ENCODE measurements at places on chromosomes 2 and 18.

GRCh38 chr2:98749066-98749450 lies 18.1 kb upstream of the MGAT4A start:
- no peak for DNase-seq

DNA sequence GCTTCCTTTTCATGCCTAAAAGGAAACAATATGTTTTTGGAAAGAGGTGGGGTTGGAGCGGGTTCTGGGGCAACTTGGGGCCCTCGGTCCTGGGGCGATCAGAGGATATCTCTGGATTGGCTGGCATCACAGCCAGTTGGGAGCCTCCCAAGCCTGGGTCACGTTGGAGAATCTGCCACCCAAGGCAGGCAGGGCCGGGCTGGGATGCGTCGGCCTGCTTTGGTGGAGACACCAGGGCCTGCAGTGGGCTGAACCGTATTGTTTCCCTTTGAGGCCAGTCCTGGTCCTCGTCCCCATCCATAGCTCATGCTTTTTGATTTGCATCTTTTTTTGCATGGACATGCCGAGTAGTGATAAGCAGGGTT lies 235.8 kb downstream of the ATAD2B start:
- DNase-seq = no peak

GRCh38 chr2:88658881-88659537 lies 31.7 kb upstream of the EIF2AK3 start:
- no peak for DNase-seq

DNA sequence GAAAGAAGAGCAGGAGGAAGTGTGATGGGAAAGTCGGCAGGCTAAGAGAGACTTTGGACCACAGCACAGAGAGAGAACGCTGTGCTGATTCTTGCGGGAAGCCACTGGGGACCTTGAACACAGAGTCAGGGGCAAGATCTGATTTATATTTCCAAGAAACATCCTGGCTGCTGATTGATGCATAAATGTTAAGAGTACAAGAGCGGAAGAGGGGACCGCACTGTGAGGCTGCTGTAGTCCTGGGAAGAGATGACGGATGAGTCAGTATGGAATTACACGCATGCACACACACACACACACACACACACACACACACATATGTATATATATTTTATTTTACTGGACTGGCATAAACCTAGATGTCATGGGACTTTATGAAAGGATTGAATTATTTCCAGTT lies 865.6 kb upstream of the ID2 start:
- no peak for DNase-seq

- no peak for DNase-seq
Measured at GRCh38 chr2:1856475-1856874, 112.2 kb upstream of the PXDN start.

GRCh38 chr2:12702168-12703121 lies 14.3 kb upstream of the TRIB2 start:
- no peak for DNase-seq

DNA sequence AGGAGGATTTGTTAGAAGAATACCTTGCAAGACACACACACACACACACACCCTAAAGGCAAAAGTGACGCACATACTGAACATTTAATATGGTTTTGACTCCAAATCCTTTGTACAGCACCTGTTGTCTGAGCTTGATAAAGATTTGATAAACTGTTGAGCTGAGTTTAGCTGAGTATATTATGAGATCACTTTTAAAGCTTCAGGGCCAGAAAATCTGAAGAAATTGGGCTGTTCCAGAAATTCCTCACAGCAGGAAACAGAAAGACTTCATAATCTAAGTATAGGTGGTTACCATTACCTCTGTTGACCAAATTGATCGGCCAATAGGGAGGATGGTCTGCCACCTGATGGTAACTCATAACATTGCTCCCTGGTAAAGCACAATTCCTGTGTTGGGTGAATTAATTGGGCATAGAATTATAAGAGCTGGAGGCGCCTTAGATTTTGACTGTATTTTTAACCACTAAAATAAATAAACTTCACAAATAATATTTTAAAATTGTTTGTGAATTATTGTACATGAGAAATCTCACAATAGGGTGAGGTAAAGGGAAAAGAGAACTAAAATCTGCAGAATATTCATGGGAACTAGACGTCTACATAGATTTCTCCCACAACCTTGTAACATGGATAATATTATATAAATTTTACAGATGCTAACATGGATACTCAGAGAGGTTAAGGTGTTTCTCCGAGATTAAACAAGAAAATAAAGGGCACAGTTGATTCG lies 21.8 kb upstream of the RPIA start:
- no peak for DNase-seq

GRCh38 chr2:164810843-164811242 lies 30.8 kb downstream of the COBLL1 start:
- DNase-seq = no peak

DNA sequence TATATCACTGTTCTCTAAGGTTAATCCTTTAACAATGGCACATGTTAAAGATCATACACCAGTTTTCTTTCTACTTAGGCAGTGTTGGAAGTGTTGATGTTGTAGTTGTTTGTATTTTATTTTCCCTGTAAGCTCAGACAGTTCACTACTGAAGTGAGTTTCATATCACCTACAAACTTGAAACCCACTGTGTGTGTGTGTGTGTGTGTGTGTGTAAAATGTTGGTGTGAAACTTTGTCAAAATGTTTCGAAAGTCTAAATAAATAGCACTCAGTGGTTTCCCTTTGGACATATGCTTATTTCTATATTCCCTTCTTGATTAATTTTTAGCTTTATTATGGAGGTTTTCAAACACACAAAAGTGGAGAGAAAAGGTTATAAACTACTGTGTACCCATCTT lies 79.8 kb upstream of the CAVIN2 start:
- no peak for DNase-seq

DNA sequence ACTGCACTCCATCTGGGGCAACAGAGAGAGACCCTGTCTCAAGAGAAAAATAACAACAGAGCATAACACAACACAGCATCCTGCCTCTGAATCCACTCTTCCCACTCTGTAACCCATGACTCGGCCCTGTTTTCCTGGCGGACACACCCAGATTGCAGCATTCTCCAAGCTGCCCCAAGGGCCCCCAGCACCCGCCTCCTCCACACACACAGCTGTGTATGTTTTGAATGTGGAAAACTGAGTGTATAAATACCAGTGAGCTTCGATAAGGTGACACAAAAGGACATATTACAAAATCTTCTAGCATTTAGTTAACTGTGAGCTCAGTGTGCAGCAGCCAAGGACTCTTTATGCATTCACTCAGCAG lies 13.0 kb downstream of the IMPA2 start:
- DNase-seq = no peak

All from stimulated activated CD4-positive, alpha-beta T cell treated with anti-CD3 and anti-CD28 coated beads, TNF-alpha, amount 100 ng/mL, for 1 hour (primary cell).